Astrocyte of the spinal cord (primary cell): ENCODE measurements at places on chromosomes 7 and 10.

DNA sequence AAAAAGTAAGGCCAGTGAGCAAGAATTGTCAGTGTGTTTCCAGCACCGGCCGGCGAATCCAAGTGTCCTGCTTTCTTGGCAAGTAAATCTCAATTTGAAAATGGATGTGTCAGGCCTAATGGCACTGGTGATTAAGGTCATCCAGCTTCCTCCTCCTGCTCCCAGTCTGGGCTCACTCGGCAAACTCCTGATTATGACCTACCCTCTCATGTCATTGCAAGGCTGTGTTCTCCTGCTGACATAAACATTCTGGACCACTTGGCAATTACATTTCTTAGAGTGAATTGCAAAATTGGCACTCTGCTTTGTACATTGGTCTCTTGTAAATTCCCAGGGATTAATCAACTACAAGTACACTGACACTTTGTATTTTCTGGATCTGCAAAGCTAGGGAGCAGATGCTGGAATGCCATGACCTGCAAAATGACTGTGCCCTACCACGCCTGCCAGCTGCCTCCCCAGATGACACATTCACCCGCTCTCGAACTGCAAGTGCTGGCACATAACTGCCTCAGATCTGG, 473.8 kb downstream of the KIF20B start:
- DNase-seq, result no peak

DNA sequence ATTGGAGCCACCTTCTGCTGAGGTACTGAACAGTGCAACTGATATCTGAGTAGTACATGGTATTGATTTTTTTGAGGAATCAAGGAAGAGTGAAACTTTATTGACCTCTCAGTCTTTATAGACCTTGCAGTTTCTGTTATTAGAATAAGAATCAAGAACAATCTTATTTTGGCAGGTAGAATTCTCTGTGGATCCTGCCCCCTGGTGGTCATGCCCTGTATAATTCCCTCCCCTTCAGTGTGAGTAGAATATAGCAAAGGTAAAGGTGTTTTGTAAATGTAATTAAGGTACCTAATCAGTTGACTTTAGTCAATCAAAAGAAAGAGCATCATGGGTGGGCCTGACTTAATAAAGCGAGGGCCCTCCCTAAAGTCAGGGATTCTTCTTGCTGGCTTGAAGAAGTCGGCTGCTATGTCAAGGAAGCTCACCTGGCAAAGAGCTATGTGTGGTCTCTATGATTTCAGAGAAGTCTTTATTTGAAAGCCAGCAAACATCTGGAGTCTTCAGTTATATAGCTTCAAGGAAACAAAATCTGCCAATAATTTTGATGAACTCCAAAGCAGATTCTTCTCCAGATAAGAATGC, 142.8 kb downstream of the LSM5 start:
- peak; percentile 4 for DNase-seq

GRCh38 chr10:114547514-114547913, 110.6 kb downstream of the ABLIM1 start:
- no peak for DNase-seq

- no peak for DNase-seq
Observed at GRCh38 chr7:117478836-117479224, 995 bp upstream of the CFTR start.

DNA sequence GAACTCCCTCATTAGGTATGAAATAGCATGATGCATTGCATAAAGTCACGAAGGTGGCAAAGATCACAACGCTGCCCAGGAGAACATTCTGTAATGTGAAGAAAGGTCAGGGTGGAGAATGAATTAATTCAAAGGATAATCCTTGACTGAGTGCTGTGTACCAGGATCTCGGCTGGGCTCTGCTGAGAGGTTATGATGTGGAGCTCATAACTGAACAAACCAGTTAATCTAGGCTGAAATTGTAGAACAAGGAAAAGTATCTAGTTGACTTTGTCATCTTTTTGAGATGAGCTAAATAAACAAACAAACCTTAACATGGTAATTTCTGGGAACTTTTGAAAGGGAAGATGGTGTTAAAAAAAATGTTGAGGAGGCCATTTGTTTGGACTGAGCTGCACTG, 6.1 kb downstream of the MSMB start:
- DNase-seq, result no peak

- DNase-seq, result no peak
Observed at GRCh38 chr7:46744957-46745706, 824.1 kb upstream of the IGFBP3 start.

GRCh38 chr10:50851884-50852671, 33.3 kb downstream of the A1CF start:
- DNase-seq, result no peak

- peak; percentile 35 for DNase-seq
Observed at GRCh38 chr7:67625257-67625737, 628.7 kb downstream of the TYW1 start.

DNA sequence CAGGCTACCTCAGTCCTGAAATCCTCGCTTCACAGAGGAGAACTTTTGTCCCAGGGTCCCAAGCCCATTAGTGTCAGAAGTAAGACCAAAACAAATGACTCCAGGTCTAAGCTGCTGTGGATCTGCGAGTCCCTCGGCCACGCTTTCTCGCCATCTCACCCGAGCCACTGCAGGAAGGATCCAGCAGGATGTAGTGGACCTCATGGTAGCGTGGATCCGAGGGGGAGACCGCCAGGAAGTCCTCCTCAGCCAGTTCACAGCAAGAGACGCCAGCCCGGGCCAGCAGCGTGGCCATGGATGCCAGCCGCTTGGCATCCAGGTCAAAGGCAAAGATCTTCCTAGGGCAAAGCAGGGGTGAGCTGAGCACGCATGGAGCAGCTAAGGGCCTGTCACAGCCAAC, 4.6 kb downstream of the NSUN5 start:
- no peak for DNase-seq

GRCh38 chr7:149180722-149181449, 14.5 kb upstream of the ZNF282 start:
- no peak for DNase-seq

GRCh38 chr10:78529262-78529661, 495.6 kb downstream of the RPS24 start:
- no peak for DNase-seq

GRCh38 chr10:128896116-128896795, 570.8 kb upstream of the MGMT start:
- no peak for DNase-seq

- peak; percentile 38 for DNase-seq
Observed at GRCh38 chr10:1036341-1036791, 10.7 kb upstream of the IDI2 start.
